ENCODE measurements at places on chromosomes 2 and 18.

- no peak for DNase-seq
Observed at GRCh38 chr2:85628658-85629057, 12.7 kb downstream of the USP39 start.

- DNase-seq: no peak
Observed at GRCh38 chr18:43115076-43115921, at the start of gene RIT2. Gene RIT2, minus strand, starts transcription at chr18:43115685.

- no peak for DNase-seq
Observed at GRCh38 chr2:170965446-170966225, 36.6 kb downstream of the GORASP2 start.

DNA sequence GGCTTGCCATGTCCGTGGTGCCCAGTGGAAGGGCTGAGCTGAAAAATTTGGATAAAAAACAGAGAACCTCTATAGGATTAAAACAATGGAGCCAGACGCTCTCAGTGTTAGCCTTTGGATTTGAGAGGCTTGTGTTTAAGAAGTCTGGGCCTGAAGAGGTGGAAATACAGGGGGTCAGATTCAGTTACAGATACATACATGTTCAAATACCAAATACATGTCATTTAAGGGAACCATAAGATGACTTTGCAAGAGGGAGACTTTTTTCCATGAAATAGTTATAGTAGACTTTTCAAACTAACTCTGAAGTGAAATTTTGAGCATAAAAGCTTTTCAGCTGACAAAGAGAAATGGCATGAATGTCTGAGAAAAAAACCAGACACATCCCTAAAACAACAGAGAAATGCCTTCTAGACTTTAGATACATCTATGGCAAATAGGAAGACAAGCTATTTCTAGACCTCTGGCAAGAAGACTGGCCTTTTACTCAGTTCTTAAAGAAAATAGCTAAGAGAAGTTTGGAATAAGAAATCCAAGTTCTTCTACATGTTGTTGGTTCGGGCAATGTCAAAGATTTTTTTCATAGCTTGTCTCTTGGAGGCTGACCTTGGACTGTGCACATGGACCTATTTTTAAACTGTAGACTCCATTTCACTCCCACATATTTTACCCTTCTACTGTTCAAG is 112.9 kb downstream of the LTBP1 start:
- DNase-seq: no peak

DNA sequence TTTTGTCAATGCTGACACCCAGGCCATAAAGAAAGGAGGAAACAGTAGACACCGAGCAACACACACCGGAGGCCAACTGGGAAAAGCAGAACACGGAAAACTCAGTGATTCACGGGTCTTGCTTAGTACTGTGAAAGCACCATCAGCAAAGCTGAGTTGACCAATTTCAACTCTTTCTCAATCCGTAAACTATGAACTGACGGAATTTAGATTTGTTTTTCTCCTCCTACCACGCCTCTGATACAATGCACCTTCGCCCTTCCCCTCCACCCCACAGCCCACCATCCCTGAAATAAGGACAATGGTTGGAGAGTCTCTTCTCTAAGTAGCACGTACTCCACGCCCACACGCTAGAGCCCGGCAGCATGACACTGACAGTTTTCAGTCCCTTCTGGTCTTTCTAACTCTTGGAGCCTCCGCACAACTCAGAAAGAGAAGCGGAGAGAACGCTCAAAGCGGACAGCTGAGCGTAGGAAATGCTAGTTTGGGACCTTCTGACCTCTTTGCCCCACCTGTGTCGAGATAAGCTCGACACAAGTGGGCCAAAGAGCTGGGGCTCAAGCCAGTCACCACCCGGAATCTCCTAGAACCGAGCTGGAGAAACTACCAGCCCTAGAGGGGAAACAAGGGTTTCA is 669 bp downstream of the LNPK start:
- DNase-seq: no peak

DNA sequence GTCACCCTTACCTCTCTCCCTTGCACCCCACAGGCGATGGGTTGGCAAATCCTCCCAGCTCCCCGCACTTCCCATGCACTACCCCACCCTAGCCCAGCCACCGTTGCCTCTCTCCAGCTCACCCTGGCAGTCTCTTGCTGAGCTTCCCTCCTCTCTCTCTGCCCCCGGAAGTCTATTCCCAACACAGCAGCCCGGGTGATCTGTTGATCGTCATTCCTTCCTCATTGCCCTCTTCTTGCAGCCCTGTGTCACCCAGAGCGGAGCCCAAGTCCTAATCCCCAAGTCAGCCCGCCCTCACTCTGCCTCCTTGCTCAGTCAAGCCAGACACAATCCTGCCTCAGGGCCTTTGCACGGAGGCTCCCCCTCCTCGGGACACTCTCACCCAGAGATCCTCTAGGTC is 55.2 kb downstream of the CIB4 start:
- no peak for DNase-seq
